Progenitor cell of endocrine pancreas (in vitro differentiated cells): ENCODE measurements at places on chromosomes 2 and 18. TPM values are rescaled to one million over a fixed set of nuclear protein-coding genes. Genes with fewer than 3 reads are reported as not detected.

CGREF1 gene
- total RNA-seq: 0.31 and 0.87 TPM in 2 replicates

FBXO36 gene
- total RNA-seq: 3.9 and 4.0 TPM in 2 replicates

GCG gene
- total RNA-seq: 92.9 and 128 TPM in 2 replicates

- peak; percentile 11 for DNase-seq
Measured at GRCh38 chr2:70790136-70790828, at the start of gene FIGLA. TSS of gene FIGLA (minus strand) at chr2:70790643. CDS start at chr2:70790638, 5 bp downstream.

FEV gene
- 13.5 and 15.6 TPM in 2 replicates for total RNA-seq

DNA sequence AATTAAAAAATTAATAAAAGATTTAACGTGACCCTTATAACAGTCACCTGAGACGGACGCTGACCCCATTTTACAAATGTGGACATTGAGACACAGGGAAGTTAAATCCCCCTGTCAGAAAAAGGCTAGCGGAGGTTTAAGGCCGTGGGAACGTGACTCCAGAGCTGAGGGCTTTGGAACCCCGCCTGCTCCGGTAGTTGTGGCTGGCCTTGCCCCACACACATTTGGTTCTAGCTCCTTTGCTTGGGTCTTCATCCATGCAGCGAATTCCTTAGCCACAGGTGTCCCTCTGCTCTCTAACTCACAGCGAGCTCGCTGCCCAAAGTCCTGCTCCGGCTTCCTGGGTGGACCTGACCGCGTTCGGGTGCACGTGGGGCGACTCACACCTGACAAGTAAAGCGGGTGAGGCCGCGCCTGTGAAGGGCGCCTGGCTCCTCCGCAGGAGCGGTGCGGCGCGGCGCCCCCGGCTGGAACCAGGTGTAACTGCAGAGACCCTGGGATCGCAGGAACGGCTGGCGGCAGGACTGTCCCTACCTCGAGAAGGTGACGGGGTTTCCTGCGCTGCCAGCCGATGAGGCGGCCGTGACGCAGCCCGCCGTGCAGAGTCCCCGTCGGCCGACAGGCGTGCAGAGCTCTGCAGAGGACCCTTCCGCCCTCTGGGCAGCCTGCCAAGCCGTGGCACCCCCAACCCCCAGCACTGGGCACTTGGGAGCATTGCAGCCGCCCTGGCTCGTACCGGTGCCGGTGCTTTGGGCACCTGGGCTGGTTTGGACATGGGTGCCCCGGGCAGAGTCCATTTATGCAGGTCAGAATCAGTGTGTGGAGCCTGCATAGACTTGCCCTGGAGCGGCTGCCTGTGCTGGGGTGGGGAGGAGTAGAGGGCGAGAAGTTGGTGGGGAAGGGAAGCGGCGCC, 2.4 kb upstream of the PROC start:
- DNase-seq: peak; percentile 77

DNA sequence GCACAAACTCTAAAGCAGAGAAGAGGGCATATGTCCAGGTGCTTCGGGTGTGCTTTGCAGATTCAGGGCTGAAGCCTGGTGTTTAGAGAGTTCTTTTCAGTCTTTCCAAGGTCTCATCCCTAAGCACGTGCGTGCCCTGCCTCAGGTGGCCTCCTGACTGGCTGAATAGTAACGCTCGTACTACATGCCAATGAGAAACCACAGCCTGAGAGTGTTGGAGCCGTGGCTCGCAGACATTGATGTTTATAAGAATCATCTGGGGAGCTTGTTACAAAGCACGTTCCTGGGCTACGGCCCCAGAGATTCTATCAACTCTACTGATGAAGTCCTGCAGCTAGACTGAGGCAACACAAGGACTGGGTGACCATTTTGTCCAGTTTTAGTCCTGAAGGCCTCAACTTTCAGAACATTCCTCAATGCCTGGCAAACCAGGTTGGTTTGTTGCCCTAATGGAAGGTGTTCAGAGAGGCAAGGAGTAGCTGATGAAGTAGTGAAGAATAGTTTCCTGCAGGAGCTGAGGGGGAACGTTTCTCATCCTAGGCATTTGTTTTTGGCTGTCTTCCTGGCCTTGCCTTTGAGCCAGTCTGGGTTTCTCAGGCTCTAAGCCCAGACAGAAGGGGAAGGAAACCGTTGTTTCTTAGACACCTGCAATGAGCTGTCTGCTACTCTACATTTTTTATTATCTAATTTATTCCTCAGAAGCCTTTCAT, 31.5 kb upstream of the HAAO start:
- DNase-seq: no peak

ETAA1 gene
- 22.7 and 24.3 TPM in 2 replicates for total RNA-seq

QPCT gene
- 2.7 TPM in 2 replicates for total RNA-seq

GRCh38 chr2:84919885-84920580, 14.6 kb downstream of the TMSB10 start:
- DNase-seq: no peak

ATP8B1 gene
- total RNA-seq: 21.7 and 21.9 TPM in 2 replicates

DNA sequence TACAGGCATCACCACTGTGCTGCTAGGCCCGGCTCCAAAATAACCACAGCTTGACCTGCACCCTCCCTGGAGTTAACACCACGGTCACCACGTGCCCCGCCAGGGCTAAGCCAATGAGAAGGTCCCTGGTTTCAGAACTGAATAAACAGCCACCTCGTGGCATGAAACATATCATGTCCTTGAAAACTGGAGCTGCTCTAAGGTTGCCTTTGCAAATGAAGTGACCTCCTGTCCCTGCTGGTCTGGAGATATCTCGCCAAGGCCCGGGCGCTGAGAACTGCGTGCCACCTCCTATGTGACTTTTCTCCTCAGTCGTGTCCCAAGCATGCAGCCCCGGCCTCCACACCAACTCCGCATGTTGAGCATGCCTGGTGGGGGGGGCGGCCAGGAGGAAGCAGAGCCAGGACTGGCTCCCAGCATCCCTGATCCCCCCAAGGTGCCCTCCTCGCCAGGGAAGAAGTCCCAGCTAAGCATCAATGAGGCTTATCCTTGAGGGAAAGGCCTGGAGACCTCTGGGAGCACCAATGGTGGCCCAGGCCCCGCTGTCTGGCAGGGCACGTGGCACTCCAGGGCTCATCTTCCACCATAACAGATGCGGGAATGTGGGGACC, 16.3 kb upstream of the KCNG2 start:
- DNase-seq: no peak

SLC11A1 gene
- total RNA-seq: 0.33 and 0.34 TPM in 2 replicates

LOXHD1 gene
- 0.33 and 0.36 TPM in 2 replicates for total RNA-seq

PAX3 gene
- 0.16 TPM in 1 of 2 replicates, not detected in the other for total RNA-seq

DNA sequence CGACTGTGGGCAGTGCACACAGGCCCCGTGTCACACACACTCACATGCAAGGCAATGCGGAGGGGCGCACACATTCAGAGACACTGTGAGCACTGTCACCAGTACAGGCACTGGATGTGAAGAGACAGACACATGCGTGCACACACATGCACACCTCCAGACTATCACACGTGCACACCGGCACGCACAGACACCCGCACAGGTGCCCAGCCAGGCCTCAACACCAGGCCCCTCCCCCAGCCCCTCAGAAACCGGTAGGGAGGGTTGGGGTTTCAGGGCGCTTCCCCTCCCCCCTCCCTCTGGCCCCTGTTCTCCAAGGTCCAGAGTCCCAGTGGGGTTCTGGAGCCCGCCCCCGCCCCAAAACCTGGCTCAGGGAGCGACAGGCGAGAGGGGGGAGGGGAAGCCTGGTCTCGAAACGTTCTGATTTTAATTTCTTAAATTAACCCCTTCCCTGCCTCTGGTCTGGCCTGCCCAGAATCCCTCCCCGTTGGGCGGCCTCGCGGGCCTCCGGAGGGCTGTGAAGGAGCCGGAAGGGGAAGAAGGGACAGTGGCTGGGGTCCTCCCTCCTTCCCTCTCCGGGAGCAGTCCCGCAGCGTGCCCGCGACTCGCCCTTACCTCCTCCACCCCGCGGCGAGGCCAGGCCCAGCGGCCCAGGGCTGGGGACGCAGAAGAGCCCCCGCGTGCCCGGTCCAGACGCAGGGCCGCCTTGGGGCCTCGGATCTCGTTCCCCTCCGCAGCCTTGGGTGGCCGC, 558 bp downstream of the FBXO41 start:
- DNase-seq: no peak

GREB1L gene
- total RNA-seq: 8.6 and 11.0 TPM in 2 replicates

AQP12A gene
- not detected in 2 replicates for total RNA-seq

ACKR3 gene
- 18.8 and 23.3 TPM in 2 replicates for total RNA-seq

DNA sequence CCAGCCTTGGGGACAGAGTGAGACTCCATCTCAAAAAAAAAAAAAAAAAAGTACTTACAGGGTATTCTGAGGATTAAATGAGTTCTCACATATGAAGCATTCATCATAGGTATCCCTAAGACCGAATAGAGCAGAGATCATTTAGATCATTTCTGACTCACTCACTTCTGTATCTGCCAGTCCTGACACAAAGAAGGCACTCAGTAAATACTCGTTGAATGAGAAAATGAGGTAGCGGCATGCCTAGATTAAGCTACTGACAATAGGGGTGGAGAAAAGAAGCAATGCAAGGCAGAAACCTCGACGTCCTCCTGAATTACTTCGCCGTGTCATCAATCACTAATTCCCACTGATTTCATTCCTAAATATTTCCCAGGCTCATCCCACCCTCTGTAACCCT, 103.8 kb downstream of the GREB1L start:
- no peak for DNase-seq

LRATD1 gene
- 148 and 177 TPM in 2 replicates for total RNA-seq

- DNase-seq: no peak
Measured at GRCh38 chr2:201931951-201932350, 101.7 kb upstream of the FZD7 start.

SLC9A4 gene
- total RNA-seq: 0.62 and 0.93 TPM in 2 replicates

- DNase-seq: no peak
Measured at GRCh38 chr2:137705296-137705695, 259.0 kb upstream of the HNMT start.

DNA sequence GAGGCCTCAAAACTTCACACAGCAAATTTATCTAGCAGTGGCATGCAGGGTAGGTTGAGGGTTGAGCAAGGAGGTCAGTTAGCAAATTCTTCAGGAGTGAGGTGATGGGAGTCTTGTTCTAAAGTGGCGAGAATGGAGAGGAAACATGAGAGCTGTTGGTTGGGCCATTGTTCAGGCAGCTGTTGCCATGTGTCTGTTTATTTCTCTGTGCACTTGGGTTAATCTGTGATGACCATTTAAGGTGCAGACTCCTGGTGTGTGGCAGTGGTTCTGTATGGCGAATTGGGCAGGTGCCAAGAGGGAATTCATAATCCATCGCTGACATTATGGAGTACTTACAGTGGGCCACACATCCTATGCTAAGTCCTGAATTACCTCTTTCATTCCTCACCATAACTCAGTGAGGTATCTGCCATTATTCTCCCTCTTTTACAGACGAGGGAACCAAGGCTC, 30.4 kb downstream of the TMEM178A start:
- DNase-seq: no peak

MAL gene
- not detected in 2 replicates for total RNA-seq

ATP5MC3 gene
- total RNA-seq: 185 and 192 TPM in 2 replicates

CAPN14 gene
- 0.50 and 0.73 TPM in 2 replicates for total RNA-seq

GRCh38 chr18:47184419-47185050, 8.4 kb upstream of the IER3IP1 start:
- DNase-seq: no peak

- no peak for DNase-seq
Measured at GRCh38 chr2:165064743-165065142, 109.4 kb upstream of the SLC38A11 start.

VAMP8 gene
- 71.3 and 76.0 TPM in 2 replicates for total RNA-seq

- DNase-seq: no peak
Measured at GRCh38 chr18:79955302-79956075, 4.0 kb upstream of the SLC66A2 start.

DNA sequence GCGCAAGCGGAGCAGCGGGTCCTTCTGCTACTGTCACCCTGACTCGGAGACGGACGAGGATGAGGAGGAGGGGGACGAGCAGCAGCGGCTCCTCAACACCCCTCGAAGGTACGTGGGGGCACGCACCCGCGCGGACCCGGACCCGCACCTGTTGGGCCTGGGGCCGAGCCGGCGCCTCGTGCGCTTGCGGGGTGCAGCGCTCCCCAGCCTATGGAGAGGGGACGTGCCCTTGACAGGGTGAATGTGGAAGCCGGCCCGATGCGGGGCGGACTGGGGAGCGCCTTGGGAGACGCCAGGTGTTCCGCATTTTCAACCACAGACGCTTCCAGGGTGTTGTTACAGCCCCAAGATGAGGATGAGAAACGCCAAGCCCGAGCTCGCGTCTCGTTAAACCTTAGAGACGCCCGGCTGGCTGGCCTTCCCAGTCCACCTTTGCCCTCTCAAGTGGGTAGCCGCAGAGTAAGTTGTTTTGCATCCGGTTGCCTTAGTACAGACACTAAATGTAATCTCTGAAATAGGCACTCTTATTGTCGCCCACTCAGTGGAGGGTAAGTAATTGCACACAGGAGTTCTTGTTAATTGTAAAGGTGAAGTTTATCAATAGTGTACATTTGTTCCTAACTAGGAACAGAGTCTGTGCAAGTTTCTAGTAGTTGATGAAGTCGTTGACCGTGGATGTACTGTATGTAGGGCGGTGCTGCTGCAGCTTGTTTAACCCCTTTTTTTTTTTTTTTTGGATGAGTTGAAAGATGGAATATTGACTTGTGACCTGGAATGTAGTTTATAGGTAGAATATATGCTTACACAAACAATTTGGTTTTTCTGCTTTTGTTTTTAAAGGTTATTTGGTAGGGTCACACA, 815 bp downstream of the GMCL1 start:
- peak; percentile 15 for DNase-seq

DNA sequence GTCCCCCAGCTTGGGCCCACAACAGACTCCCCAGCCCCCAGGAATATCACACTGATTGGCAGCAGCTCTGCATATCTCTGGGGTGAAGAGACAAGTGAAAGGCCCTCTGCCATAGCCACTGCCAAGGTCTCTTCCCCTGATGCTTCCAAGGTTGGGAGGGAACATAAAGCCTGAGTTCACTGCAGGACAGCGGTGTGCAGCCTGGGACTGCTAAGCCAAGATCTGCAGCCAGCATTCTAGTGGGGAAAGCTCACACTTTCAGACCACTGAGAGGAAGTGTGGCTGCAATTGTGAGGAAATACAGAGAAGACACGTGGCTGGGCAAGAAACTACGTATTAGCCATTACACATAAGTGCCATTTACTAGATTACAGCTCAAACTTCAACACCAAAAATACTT, 100.7 kb downstream of the MAIP1 start:
- no peak for DNase-seq

DNA sequence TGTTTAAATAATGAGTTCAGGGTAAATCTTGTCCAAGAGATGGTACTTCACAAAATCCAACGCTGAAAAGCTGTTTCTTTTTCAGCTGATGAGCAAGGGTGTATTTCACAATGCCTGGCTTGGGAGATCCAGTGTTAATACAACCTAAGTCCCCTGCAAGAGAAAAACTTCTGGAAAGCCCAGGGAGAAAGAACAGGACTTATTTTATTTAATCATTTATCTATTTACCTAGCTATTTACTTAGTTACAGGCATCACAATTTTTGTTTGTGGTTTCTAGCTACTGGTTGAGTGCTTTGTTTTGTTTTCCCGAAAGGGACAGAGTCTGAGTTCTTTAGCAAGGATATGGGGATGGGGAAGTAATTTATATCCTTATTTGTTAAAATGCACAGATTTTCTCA, 598.2 kb upstream of the SYT4 start:
- no peak for DNase-seq

GRCh38 chr2:4556135-4556896, 852.9 kb downstream of the DCDC2C start:
- no peak for DNase-seq

- no peak for DNase-seq
Measured at GRCh38 chr2:24016853-24017703, 7.2 kb downstream of the MFSD2B start.

- no peak for DNase-seq
Measured at GRCh38 chr2:140122001-140122400, 1341.8 kb upstream of the NXPH2 start.
